ENCODE measurements at places on chromosomes 6 and 20.

DNA sequence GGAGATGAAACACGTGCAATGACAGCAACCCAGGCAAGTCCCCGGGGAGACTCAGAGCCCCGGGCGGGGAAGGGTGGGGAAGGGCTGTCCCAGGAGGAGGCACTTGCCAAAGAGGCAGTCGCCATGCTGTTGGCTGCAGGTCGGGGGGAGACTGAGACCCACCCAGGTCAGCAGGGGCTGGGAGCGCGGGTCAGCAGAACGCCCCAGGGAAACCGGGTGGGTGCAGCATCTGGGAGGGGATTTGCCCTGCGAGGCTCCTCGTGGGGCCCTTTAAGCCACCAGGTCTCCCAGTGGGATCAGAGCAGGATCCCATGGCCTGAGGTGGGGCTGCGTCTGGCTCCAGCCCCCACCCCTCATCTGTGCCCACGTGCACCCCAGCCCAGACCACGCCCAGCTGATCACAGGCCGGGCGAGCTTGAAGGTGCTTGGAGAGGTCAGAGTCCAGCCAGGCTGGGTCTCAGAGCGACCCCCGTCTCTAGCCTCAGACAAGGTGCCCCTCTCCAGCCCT, 65.5 kb downstream of the YTHDF1 start:
- DNase-seq, result no peak

GRCh38 chr6:10612161-10612560, 82.3 kb downstream of the C6orf52 start:
- no peak for DNase-seq

GRCh38 chr6:168063431-168063830, 15.6 kb downstream of the FRMD1 start:
- DNase-seq, result no peak

GRCh38 chr6:85364344-85364743, 85.5 kb upstream of the NT5E start:
- DNase-seq, result no peak

GRCh38 chr20:36205026-36205425, 31.3 kb upstream of the AAR2 start:
- no peak for DNase-seq

GRCh38 chr6:36445621-36446020, 2.8 kb downstream of the KCTD20 start:
- no peak for DNase-seq

Data from NCI-H2107 (cell line).